ENCODE measurements at places on chromosomes 6 and 20.

- DNase-seq, result no peak
Observed at GRCh38 chr6:30319146-30319835, 7.4 kb upstream of the TRIM39 start.

GRCh38 chr20:37366743-37367142 is 20.8 kb downstream of the SRC start:
- no peak for DNase-seq

- DNase-seq, result no peak
Observed at GRCh38 chr6:3340358-3340802, 81.6 kb downstream of the PSMG4 start.

- no peak for DNase-seq
Observed at GRCh38 chr20:51775241-51775640, 7.1 kb upstream of the ATP9A start.

GRCh38 chr6:21987501-21987957 is 309.3 kb downstream of the PRL start:
- peak; percentile 92 for DNase-seq

DNA sequence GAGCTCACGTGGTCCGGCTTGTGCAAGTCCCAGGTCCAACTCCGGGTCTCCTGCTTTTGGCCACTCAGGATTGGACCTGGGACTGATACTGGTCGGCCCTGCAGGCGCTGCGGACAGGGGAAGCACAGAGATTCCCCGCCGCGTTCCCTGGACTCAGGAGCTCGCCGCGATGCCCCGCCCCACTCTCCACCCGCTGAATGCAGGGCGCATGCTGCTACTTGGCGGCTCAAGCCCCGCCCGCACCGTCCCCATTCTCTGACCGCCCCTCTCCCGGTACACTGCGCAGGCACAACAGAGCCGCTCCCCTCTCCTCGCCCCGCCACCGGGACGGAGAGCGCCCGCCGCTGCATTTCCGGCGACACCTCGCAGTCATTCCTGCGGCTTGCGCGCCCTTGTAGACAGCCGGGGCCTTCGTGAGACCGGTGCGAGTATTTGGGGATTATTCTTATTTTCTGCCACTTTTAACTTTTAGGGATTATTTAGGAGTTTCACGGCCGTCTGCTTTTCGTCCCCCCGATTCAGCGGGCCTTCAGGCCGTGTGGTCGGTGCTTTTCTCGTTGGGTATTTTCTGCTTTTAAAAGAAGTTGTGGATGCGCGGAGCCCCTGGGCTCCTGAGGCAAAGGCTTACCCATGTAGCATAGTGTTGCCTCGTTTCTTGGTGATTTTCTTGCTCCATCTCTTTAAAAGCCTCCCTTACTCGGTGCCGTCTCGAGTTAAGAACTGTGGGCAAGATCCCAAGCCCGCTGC is at the start of gene TMEM14C:
Gene TMEM14C, plus strand, starts transcription at position 251 of the 747 bp plus-strand sequence. CDS start 1,544 bp downstream, outside the sequence.
- DNase-seq, result peak; percentile 99

DNA sequence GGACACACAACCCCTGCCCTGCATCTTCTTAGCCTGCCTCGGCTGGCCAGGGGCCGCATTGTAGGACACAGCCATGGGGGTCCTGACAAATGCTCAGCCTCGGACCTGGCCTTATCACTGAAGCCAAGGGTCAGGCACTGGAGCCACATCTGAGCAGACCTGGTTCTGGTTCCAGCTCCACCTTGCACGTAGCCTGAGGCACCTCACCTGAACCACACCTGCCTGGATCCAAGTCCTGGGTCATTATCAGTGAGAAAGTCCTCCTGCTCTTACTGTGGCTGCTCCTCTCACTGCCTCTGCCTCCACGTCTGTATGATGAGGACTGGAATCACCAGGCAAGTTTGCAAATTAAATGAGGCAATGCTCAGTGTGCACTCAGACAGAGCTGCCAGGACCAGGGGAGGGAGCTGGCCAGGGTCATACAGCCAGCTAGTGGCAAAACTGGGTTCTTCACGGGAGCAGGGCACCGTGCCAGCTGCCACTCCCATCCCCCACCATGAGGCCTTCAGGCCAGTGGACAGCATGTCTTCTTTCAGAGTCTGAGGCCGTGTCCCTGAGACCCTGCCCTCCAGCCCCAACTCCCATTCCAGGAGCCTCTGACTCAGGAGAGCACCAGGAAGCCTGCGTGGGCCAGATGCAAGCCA is 40.2 kb downstream of the MRPL14 start:
- DNase-seq, result peak; percentile 58

DNA sequence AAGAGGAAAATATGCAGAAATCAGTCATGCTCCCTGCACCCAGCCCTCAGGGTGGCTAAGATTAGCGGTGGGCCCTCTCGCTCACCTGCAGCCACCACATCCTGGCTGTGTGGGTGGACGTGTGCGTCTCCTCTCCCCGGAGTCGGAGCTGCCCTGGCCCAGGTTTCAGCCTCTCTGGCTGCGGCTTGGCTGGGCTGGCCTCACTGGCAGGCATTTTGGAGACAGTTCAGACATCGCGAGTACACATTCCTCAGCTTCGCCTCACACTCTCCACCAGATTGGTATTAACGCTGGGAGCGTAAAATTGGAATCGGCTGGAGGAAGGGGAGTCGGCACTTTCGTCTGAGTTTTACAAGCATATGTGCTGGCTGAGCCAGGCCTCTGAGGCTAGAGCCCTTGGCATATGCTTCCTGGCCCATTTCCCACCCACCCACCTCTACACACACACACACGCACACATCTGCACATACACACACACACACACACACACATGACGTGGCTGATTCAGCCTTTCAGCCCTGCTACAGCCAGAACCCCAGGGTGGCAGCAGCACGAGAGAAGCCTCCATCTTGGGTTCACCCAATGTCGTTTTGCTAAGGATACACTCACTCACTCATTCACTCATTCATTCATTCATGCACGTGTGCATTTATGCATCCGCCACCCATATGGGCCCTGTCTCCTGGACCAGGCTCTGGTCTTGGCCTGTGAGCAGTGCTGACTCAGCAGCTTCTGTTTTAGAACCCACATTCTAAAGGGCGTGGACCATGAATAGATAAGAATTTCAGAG is 42.9 kb downstream of the BCAS4 start:
- DNase-seq, result peak; percentile 91

All from astrocyte of the hippocampus (primary cell).